ENCODE measurements at places on chromosomes 12 and 14.

DNA sequence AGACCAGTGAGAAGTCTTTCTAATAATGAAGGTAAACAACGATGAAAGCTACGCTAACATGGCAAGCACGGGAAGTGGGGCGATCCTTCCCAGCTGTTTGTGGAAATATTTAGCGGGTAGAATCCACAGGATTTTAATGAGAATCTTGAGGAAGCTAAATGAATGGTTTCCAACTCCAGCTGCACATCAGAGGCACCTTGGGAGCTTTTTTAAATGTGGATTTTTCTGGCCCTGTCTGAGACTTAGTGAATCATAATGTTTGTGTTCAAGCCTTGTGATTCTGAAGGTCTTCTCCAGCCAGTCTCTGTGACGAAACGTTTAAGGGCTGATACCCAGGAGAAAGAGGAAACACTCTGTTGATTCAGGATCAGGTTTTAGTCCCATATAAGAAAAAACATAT, 169.8 kb downstream of the CAPZA3 start:
- no peak for DNase-seq

GRCh38 chr12:67073336-67073735, 195.8 kb upstream of the CAND1 start:
- no peak for DNase-seq

DNA sequence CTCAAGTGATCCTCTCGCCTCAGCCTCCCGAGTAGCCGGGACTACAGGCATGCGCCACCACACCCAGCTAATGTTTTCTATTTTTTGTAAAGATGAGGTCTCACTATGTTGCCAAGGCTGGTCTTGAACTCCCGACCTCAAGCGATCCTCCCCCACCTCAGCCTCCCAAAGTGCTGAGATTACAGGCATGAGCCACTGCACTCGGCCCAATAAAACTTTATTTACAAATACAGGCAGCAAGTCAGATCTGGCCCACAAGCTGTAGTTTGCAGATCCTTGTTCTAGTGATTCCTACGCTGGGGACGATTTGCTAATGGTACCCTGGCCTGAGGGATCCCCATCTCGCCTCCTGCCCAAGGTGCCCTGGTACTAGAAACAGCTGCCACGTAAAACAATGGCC, 74.6 kb downstream of the CCDC88C start:
- DNase-seq: no peak

DNA sequence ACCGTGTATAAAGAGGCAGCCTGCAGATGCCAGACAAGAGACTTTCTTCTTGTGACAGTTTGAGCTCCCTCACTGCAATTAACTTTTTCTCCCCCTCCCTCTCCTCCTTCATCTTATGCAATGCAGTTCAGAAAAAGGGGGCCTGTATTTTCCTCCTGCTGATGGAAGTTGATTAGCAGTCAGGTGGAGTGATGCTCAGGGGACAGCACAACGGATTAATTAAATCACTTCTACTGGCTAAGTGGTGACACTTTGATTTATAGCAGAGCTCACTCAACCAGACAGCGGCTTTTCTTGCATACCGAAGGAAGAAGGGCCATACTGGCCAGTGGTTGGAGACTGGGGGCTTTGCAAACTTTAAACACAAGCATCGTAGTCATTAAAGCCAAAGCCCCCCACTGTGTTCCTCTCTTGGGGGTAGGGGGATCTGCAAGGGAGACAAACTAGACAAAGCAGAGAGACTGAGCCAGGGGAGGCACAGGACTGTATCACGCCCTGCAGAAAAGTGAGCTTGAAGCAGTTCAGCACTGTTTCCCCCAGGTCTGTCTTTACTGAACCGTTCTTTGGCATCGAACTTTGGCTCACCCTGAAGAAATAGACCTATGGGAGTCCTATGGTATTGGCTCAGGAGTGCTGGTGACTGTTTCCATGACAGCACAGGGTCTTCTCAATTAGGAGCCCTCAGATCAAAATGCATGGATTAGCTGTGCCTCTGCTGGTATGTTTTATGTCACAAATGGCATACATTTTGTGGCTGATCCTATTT, 47.7 kb downstream of the SPRING1 start:
- DNase-seq: peak; percentile 24

GRCh38 chr12:54411391-54412241, 7.5 kb downstream of the ITGA5 start:
- DNase-seq: no peak

- DNase-seq: no peak
These were observed 1022.5 kb downstream of the AACS start for GRCh38 chr12:126087692-126088091.

All from NCI-H1436 treated with DMSO at 0.1 percent for 48 hours (cell line).